ENCODE measurements at places on chromosomes 2 and 18.

GRCh38 chr2:236867441-236868260, 218.0 kb upstream of the COPS8 start:
- DNase-seq: no peak

DNA sequence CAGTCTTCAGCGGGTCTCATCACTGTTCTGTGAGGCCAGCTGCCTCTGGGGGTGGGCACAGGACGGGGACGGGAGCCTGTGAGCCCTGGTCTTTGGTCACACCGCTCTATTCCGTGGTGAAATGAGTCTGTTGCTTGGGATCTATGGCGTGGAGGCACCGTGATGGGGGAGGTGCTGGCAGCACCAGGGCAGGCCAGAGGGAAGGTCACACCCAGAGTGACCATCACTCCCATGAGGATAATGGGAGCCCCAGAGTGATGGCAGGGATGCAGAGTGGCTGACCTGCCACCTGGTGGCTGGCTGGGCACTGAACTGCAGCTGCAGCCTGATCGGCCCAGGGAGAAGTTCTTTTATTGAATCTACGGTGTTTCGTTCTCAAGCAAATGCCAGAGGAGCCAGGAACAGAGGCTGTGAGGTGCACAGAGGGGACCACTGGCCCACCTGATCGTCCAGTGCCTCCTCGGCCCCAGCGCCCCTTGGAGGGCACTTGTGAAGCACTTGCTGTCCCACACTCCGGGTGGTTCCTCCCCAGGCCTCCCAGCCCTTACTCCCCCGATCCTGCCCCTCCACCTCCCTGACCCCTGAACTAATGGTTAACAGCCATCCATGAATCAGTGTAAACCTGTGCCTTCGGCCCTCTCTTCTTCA, 17.9 kb downstream of the KCNIP3 start:
- DNase-seq: no peak

DNA sequence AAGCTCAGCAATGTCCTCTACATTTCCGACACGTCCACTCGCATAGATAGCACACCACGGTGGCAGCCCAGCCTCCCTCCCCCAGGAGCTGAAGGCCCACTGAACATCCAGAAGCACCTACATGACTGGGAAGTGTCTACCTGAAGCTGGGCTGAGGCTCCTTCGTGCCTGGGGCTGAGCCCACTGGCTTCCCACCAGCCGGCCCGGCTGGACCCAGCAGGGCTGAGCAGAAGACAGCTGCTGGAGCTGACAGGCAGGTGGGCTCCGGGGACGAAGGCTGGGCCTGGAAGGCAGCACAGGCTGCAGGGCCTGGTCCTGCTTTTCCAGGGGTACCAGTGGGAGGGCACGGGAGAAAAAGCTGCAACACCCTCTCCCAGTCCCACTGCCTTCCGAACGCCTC, 13.5 kb downstream of the SDC1 start:
- no peak for DNase-seq

DNA sequence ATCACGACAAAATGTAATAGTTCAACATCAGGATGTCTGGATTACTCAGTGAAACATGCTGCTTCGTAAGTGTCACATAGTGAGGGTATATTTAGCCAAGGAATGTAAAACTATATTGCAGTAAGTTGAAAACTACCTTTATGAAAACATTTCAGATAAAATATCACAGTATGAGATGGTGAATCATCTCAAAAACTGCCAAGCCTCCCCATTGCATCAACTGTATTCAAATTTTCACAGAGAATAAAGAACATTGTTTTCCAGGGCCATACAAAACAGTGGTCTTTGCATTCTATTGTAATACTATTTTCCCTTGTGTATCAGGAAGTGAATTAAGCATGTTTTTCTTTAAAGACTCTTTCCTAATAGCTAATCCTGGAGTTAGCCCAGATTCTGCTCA, 47.6 kb upstream of the MSTN start:
- DNase-seq: no peak

- DNase-seq: no peak
These were observed 393.9 kb downstream of the BCL11A start for GRCh38 chr2:60159519-60159918.

DNA sequence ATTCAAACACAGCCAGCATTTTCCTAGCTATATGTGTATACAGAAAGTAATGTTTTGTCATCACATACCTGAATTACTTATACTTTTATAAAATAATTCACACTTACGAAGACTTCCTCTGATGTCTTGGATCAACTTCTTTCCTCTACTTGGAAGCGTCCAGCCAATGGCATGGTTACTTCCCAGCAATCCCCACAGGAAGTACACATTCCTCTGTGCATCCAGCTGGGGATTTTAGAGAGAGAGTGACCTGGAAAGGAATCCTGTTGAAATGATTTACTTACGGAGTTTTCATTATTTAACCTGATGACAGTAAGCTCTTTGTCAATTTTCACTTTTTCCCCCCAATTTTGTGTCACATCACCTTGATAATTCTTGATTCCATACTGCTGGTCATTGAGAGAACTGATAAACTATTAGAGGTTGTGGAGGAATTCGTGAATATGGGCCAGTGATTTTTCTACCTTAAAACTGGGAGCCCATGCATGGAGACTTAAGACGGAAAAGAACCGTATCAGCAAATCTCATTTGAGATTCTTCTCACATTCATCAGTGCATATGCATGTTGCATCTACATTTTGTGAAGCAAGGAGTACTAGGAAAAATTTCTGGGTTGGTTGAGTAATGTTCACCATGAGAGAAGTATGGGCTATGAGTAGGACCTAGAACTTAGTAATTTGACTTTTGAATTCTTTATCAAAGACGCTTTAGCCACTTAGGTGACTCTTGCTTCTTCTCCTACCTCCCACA, 9.0 kb upstream of the IL18R1 start:
- DNase-seq: no peak

GRCh38 chr2:227632827-227633226, 15.5 kb downstream of the SCYGR4 start:
- DNase-seq: no peak

GRCh38 chr2:134227666-134228065, 26.2 kb upstream of the MGAT5 start:
- DNase-seq: no peak

DNA sequence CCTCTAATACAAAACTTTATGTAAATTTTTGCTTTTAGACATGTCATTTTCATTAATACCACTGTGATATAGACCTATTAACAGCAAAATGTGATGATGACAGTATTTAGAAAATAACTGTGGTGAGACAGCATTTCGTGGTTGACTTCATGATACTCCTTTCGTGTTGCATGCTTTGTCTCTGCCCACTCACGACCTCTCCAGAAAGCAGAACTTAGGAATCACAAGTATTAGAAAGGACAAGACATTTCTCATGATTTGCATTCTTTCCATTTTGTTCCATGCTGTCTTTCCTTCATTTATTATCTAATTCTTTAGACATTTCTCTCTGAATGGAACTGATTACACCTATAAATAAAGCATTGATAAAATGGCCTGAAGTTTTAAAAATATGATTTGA, 85.2 kb upstream of the POU3F3 start:
- DNase-seq: no peak

GRCh38 chr2:82411071-82411470, 2048.0 kb downstream of the SUCLG1 start:
- DNase-seq: no peak

DNA sequence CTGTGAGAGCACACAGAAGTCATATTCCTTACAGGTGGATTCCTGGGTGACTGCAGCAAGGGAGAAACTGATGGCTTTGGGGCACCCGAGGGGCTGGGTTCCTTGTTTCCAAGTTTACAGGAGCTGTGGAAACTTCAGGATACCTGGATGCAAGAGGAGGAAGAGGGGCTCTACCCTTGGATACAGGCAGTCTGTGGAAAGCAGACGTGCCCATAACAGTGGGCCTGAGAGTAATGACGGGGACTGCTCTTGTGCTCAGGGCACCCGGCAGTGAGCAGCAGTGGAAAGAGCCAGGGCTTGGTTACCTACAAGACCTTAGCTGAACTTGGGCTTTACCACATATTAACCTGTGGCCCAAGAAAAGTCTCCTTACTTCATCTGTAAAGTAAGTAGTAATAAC, 102.2 kb upstream of the TGFA start:
- no peak for DNase-seq

GRCh38 chr2:140353541-140353940, 1573.4 kb upstream of the NXPH2 start:
- DNase-seq: no peak

DNA sequence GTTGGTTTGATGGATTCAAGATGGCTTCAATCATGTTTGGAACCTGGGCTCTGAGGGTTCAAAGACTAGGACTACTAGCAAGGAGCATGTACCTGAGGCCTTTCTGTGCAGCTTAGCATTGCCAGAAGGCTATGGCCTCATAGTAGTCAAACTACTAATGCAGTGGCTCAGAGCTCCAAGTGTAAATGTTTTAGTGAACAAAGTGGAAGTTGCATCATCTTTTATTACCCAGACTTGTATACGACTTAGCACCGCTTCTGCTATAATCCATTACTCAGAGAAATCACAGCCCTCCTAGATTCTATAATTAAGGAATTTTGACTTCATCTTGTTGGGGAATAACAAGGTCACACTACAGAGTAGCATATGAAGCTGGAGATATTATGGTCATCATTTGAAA, 210.5 kb downstream of the ERBB4 start:
- DNase-seq: no peak

GRCh38 chr2:39782591-39782990, 3.5 kb upstream of the THUMPD2 start:
- no peak for DNase-seq

DNA sequence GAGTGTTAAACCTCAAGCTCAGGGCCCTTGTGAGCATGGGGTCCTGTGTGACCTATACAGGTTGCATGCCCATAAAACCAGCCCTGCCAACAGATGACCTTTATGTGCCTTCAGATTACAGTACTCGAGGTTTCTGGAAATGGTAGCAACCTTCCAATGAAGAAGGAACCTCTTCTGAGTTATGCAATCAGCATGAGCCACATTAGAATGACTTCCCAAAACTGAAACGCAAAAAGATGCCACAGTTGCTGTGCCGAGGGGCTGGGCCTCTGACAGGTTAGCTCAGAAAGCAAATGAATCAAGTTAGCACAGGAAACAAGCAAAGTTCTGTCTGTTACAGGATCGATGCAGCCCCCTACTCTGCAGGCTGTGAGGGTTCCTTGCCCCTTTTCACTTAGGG, 37.7 kb downstream of the TGFA start:
- DNase-seq: no peak

GRCh38 chr2:111944531-111945210, 46.3 kb downstream of the MERTK start:
- no peak for DNase-seq

- DNase-seq: no peak
These were observed 60.4 kb downstream of the ATOH8 start for GRCh38 chr2:85813982-85814801.

DNA sequence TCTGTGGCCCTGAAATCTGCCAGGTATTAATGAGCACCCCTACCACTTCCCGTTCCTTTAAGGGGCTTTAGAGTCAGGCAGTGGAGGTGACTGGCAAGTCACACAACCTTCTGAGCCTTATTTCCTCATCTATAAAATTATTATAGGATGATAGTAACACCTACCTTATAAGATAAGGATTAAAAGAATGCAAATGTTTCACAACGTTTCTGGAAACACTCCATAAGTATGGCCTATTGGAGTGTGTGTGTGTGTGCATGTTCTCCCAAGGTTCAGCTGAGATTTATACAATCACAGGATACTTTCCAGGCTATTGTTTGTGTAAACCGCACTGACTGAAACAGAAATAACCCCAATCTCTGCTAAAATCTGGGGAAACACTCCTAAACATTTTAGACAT, 176.0 kb downstream of the PDE11A start:
- no peak for DNase-seq

DNA sequence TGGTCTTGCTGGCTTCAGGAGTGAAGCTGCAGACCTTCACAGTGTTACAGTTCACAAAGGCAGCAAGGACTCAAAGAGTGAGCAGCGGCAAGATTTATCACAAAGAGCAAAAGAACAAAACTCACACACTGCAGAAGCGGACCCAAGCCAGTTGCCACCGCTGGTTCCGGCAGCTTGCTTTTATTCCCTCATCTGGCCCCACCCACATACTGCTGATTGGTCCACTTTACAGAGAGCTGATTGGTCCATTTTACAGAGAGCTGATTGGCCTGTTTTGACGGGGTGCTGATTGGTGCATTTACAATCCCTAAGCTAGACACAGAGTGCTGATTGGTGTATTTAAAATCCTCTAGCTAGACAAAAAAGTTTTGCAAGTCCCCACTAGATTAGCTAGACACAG, 37.2 kb upstream of the ZNF532 start:
- no peak for DNase-seq

- DNase-seq: no peak
These were observed 18.0 kb downstream of the SLC9A2 start for GRCh38 chr2:102637358-102637757.

DNA sequence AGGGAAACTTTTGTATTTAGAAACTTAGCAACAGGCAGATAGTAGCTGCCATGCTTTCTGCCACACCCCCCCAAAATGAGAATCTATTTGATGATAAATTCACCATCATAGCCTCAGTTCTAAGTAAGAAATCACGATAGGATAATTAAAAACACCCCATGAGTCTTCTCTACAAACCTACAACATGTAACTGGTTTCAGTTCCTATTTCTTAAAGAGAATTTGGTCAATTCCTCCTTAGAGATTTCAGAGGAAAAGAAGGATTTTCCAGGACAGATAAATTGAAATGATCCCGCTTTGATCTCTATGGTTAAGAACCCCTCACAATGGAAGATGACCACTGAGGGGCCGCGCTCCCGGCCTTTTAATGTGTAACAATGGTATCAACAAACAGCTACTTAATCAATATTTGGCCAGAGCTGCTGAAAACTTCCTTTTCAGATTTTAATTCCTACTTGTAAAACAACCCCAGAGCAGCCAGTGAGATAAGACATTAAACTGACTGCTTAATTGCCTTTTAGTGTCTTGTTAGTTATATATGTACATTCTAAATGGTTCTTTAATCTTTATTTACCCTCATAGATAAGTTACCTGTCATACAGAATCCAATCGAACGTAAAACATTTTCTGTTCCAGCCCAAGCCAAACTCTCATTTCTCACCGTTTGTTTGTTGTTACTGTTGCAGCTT, 10.1 kb downstream of the PAX3 start:
- no peak for DNase-seq

DNA sequence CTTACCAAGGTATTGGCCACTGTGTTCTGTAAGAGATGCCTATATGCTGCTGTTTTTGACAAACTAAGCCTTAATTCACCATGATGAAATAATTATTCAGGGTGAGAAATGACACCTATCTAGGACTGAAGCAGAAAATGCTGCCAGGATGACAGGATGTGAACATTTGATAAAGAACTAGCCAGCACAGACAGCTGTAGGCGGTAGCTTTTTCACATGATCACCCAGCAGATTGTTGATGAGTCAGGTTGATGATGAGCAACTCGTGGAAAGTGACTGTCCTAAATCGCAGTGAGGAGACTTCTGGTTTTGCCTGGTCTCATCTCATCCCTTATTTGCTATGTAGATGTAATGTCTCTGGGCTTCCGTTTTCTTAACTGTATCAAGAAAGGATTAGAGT, 144.1 kb downstream of the PRPF40A start:
- no peak for DNase-seq

Measured in cortex of kidney (tissue), 1 donor.